ENCODE measurements at places on chromosomes 13 and 19. TPM values are rescaled to one million over a fixed set of nuclear protein-coding genes. Genes with fewer than 3 reads are reported as not detected.

DNA sequence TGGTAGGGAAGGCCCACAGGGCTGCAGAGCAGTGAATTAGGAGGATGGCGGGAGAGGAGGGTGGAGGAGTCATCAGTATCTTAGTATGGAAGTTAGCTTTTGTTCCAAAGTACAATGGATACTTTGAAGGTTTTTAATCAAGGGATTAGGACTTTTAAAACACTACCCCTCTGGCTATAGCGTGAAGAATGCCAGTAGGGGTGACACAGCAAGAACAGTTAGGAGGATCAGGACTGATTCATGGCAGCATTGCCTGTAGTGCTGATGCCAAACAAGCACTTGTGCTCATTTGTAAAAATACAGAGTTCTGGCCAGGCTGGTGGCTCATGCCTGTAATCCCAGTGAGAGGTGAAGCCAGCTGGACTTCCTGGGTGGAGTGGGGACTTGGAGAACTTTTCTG, 46.2 kb downstream of the SKA3 start:
- DNase-seq: peak; percentile 64

DNA sequence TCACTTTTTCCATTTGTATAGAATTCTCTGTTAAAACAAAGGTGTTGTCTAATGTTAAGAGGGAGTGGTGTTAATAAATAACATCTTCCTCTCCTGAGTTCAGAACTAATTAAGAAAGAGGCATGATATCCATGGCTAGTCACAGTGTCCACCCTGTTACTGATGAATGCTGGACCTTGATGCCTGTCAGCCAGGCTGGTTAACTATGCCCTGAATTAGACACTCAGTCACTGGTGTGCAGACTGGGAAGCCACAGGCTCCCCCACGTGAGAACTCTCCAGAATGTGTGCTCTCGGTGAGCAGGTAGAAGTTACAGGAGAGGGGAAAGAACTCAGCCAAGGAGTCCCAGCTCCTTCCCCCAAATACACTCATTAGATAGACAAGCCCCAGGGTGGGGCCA, 56.1 kb upstream of the RNF113B start:
- DNase-seq: no peak

DNA sequence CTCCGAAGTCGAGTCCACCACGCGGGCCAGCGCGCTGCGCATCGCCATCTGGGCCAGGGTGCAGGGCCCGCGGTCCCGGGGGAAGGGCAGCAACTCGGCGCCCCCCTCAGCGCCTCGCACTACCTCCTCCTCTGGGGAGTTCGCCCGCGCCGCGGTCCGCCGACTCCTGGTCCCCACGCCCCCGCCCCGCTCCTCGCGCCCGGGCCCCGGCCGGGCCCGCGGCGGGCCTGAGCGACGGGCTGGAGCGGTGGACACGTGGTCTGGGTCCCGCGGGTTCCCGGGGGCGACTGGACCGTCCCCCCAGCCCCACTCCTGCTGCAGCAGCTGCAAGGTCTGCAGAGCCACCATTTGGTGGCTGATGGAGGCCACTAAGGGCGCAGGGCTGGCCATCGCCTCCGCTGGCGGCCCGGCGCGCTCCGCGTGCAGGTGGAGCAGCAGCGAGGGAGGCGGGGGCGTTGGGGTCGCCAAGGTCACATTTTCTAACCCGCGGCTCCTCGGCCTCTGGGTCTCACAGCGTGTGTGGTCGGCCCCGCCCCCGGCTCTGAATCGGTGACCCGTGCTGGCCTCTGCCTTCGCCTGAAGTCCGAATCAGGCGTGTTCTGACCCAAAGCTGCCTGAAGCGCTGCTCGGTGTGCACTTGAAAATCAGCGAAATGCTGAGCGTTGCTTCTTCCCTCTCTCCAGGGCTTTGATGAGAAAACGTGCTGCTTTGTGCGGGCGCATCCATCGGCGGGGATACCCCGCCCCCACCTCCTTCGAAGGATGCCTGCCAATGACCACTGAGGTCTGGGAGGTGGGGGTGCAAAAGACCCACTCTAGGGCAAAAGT, at the start of gene DLEU7:
Gene DLEU7 (minus strand): TSS at position 436 of the 827 bp plus-strand sequence. CDS start 46 bp downstream, at position 390.
- DNase-seq: no peak

DNA sequence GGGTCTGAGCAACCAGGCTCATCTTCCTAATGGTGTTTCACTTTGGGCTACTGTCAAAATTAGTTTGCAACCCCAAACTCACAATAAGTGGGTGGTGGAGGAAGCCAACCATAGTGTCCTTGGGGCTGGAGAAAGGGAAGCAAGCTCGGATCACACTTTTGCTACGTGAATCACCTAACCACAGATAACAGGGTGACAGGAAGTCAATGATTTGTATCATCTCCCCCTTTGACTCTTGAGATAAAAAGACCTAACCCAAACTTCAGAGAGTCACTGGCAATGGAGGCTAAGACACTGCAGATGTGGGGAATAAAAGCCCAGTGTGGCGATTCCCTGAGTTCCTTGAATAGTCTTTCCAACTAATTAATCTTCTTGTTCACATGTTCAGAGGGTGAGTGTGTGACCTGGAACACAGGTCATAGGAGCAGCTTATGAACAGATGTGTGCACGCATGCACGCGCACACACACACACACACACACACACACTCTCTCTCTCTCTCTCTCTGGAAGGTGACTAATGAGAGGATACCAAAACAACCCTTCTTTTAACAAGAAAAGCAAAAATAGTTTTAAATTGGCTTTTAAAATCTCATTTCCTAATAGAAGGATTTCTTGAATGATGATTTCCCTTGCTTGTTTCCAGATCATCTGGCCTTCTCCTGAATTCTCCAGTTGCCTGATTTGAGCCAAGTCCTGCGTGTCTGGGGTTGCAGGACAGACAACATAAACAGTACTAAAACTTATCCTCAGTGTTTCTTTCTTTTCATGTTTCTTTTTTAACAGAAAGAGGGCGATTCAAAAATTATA, 21.2 kb upstream of the DOCK9 start:
- peak; percentile 45 for DNase-seq

C19orf38 gene
- total RNA-seq: not detected

NANOS3 gene
- total RNA-seq: not detected
